ENCODE measurements at places on chromosomes 11 and 22.

GRCh38 chr11:129590030-129590752, 214.5 kb downstream of the BARX2 start:
- DNase-seq = no peak

GRCh38 chr22:49235463-49236300, 592.0 kb downstream of the BRD1 start:
- no peak for DNase-seq

DNA sequence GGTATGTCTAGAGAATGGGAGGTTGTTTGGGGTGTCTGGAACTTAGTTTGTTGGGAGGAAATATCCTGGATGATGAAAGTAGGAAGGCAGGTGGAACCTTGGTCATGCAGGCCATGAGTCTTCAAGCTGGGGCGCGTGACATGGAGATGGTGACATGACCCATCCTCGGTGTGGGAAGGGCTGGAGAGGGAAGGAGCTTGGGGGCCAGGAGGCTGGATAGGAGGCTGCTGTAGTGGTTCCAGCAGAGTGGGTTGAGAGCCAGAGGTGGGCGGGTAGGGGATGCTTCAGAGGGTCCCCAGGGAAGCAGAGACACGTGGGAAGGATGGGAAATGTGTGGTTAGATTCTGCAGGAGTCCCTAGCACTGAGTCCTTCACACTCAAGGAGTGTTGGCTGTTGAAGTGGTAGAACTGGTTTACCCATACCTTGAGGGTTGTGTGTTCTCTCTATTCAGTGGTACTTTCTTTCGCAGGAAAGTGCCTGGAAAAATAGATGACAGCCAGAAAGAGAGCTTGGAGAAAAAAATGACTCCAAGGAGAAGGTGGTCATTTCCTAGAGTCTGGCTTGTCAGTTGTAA, 56.8 kb downstream of the LDLRAD3 start:
- DNase-seq = no peak

- no peak for DNase-seq
Observed at GRCh38 chr11:35798983-35799382, 136.4 kb downstream of the TRIM44 start.

GRCh38 chr11:45791524-45791923, 13.4 kb upstream of the SLC35C1 start:
- no peak for DNase-seq

- no peak for DNase-seq
Observed at GRCh38 chr22:38172832-38173640, 8.6 kb downstream of the PLA2G6 start.

DNA sequence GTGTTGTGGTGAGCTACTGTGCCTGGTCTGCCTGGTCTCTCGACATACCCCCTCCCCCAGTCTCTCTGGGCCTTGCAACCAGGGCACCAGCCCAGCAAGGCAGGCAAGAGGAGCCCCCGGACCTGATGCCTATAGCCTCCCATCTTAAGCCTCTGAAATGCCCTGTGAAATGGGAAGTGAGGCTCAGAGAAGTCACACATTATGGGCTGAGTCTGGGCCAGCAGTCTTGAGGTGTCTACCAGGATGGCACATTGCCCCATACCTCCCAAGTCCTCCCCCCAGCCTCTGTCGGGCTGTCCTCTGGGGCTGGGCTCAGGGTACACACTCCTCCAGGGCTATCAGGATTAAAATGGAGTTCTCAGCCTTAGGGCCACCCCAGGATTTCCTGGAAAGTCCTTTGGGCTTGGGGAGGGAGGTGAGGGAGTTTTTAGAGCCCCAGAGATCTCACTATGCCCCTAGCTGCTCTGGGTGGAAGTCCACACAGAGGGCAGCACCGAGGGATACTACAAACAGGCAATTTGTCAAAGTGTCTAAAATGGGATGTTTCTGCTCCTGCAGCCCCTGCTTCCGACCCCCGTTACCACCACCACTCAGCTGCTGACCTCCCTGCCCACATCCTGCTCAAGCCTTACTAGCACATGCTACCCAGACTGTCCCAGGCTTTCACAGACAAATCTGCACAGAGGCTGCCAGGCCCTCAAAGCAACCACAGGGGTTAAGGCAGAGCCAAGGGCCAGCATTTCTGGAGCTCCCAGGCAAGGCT, 3.1 kb upstream of the SH3BP1 start:
- DNase-seq = no peak

DNA sequence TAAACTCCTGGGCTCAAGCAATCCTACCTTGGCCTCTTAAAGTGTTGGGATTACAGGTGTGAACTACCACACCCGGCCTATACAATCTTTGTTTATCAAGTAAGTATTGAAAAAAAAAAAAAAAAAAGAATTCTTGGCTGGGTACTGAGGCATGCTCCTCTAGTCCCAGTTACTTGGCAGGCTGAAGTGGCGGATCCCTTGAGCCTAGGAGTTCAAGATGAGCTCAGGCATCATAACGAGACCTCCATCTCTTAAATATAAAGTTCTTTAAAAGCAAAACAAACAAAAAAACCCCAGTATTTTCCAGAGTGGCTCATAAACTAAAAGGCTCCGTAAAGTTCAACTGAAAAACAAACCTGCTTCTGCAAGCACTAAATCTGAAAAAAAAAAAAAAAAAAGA, 50.3 kb upstream of the GAB2 start:
- DNase-seq = no peak

DNA sequence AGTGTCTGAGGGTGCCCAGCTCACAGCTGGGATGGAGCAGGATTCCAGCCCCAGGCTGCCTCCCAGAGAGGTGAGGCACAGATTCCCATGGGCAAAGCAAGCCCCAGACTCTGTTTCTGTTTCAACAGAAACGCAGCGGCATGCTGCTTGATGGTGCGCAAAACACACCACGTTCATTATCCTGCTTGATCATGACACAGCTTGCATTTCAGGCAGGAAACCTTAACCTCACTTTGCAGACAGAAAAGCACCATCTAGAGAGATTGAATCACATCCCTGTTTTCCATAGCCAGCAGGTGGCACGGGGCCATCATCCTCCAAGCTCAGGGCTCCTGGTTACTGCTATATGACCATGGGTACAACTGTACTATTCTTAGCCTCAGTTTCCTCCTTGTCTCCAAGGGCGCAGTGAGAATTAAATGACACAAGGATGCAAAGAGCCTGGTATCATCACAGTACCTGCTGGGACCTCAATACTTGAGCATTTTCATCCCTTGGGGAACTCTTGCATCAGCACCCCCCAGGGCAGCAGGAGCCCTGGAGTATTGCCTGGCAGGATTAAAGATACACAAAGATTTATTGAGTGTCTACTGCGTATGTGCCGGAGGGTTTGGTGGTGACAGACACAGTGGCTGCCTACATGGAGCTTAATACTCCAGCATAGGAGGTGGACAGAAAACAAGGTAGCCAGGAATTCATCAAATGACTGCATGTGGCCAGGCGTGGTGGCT, 110.0 kb downstream of the TP53I11 start:
- no peak for DNase-seq

DNA sequence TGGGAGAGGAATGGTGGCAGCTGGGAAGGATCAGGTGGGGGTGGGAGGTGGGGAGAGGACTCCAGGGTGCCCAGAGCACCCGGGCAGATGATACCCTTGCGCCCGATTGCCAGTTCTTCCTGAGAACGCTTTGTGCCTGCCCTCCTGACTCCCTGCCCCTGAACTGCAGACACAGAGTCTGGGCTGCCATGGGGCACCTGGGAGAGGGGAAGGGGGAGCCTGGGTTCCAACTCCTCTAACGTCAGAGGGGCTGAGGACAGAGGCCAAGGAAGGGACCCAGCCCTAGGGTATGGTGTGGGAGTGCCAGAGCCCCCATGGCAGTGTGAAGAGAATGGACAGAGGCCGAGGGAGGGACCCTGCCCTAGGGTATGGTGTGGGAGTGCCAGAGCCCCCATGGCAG, 920 bp upstream of the KCNK7 start:
- DNase-seq = no peak

DNA sequence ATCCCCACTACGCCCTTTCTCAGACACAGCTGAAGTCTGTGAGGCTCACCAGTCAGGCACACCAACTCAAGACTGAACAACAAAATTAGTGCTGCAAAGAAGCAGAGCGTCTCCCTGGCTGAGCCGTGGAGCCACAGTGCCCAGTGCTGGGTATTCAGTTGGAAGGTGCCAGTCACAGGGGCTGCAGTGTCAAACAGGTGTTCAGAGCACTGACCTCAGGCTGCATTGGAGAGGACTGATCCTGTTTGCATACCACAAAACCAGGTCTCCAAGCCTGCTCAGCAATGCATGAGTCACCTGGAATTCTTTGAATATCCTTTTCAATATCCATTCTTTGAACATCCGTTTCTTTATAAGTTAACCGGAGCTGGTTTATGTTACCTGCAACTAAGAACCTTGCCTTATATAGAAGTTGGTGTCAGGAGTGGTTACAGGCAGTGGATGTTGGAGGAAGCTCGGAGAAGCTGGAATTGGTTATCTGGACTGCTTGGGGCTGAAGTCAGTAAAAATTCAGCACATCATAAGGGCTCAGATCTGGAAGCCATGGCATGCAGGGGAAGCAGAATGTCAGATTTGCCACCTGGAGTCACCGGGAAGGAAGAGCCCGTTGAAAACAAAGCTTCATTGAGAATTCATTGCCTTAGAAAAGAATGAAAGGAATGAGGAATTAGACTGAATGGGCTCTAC, 30.3 kb downstream of the PDGFB start:
- DNase-seq = no peak

- DNase-seq = no peak
Observed at GRCh38 chr11:12439615-12440014, 62.2 kb downstream of the PARVA start.

GRCh38 chr11:121777056-121777455, 324.3 kb upstream of the SORL1-AS1 start:
- no peak for DNase-seq

DNA sequence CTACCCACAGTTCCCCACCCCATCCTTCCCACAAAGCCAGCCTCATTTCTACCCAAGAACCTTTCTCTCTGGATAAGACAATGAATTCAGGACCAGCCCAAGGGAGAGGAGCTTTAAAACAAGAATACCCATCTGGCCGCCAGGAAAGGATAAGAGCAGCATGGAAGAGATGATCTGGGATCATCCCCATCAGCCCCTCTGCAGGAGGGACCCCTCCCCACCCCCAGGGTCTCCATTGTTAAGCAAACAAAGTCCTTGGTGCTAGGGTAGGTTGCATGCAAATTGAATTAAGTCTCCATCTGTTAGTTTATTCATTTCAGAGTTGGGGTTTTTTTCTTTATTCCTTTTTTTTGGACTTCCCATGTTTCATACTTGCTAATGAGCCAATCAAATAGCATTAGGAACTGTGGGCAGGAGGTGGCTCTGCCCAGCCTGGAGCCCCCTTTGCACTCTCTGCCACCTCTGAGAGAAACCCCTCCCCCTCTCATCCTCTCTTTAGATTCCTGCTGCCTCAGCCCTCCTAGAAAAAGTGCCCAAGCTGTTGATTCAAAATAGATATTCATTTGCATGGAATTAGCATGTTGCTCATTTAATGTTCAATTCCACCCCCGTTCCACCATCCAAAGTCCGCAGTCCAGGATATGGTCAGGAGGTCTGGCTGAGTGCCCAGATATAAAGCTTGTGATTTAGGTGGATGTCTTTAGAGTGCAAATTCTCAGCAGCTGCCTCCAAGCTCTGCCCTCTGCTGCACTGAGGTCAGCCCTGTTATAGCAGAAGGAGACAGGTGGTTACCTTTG, 138.5 kb upstream of the NCAM1 start:
- no peak for DNase-seq

DNA sequence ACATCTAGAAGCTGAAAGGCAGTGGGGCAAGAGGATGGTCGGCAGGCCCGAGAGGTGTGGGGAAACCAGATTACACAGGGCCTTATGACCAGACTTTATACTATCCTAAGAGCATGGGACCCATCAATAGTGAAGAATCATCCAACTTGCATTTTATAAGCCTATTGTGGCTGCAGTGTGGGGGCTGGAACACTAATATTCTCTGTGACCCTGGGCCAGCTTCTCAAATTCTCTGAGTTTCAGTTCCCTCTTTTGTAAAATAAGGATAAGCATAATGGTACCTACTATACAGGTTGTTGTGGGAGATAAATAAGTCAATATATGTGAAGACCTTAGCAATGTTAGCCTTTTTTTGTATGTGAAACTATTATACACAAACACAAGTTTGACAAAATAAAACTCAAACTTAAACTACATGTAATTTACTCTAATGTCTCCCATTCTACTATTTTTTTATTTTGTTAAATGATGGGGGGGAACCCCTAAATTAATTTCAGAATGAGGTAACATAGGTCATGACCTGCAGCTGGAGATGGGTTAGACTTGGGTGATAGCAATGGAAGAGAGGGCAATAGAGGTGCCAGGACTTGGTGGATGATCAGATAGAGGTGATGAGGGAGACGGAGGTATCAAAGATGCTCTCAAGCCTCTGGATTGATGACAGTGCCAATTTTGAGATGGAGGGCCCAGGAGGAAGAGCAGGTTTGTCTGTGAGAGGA, 30.1 kb downstream of the SMCO4 start:
- DNase-seq = no peak

DNA sequence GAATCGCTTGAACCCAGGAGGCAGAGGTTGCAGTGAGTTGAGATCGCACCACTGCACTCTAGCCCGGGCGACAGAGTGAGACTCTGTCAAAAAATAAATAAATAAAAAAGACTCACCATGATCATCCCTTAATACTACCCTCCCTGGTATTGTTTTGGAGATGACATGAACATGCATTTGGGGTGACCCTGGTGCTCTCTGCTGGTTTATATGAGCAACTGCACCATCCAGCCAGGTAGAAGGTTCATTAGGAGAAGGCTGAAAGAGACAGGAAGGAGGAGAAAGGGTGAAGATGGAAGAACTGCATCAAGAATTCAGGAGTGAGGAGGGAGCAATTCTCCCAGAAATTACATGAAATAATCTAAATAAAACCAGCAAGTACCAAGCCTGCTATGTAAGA, 37.8 kb downstream of the SLC5A1 start:
- no peak for DNase-seq

GRCh38 chr11:93921695-93922468, 71.5 kb upstream of the VSTM5 start:
- peak; percentile 40 for DNase-seq

DNA sequence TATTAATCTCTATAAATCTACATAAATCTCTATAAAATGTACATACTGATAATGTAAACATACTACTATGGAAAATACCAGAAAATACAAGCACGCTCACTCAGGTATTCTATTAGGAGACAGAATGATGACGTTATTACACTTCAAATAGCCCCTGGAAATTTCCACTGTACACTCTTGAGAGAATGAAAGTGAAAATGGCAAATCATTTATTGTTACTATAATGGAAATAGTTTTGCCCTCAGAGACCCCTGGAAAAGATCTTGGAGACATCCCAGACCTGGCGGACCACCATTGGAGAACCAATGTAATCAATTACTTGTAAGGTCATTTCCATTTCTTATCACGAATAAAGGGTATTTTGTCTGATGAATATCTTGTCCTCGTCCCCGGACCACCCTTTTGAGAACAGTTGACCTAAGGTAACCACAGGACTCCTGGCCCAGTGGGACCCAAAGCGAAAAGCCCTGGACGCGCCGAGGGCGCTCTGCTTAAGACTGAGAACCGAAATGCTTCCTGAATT, 509 bp upstream of the PRRG4 start:
- no peak for DNase-seq
